ENCODE measurements at places on chromosomes 6 and 20.

GRCh38 chr6:21375151-21376116 lies 218.1 kb upstream of the SOX4 start:
- no peak for DNase-seq

DNA sequence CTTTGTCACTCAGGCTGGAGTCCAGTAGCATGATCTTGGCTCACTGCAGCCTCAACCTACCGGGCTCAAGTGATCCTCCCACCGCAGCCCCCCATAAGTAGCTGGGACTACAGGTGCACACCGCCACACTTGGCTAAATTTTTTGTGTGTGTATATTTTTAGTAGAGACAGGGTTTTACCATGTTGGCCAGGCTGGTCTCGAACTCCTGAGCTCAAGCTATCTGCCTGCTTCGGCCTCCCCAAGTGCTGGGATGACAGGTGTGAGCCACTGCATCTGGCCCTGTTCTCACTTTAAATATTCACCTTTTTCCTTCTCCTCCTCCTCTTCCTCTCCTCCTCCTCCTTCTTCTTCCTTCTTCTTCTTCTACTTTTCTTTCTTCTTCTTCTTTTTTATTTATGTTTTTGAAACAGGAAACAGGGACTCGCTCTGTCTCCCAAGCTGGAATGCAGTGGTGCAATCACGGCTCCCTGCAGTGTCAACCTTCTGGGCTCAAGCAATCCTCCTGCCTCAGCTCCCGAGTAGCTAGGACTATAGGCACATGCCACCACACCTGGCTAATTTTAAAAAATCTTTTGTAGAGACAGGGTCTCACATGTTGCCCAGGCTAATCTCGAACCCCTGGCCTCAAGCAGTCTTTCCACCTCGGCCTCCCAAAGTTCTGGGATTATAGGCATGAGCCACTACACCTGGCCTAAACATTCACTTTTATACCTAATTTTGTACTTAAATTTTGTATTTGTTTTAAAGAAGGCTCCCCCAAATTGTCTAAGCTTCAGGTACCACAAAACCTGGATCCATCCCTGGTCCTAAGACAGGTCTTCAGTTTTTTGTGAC lies 47.2 kb upstream of the NCOA3 start:
- no peak for DNase-seq

DNA sequence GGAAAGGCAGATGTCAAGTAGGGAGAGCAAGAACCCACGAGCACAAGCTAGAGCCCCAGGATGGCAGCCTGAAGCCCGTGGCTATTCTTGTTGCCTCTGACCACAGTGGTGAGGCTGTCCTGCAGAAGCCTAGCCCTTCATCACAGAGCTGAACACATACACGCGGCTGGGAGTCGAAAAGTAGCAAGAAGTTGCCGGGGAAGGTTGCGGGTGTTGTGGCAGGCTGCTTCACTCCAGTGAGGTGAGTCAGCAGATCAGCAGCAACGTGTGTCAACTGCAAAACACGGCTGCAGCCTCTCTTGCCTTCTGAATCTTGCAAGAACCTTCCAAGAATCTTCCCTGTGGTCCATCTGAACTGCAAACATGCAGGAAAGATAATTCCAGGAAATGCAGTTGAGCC lies 10.6 kb upstream of the STX16 start:
- DNase-seq: no peak

GRCh38 chr6:110561696-110562095 lies 85.3 kb upstream of the SLC22A16 start:
- DNase-seq: no peak

GRCh38 chr6:2651536-2651935 lies 99.2 kb downstream of the MYLK4 start:
- DNase-seq: no peak

DNA sequence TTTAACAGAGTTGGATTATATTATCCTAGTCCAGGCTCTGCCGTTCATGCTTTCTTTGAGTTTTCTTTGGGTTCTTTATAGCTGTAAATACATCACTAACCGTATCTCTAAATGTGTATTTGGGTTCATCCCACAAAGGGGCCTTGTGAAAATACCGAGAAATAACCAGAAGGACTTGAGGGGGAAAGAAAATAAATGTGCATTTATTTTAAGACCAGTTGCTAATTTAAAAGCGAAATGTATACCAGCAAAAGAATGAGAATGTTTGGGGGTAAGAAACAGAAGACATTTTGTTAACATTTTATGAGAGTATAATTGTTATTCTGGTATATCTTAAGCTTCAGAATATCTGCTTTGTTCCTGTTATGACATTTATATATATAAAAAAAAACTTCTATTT lies 38.9 kb downstream of the LRRN4 start:
- DNase-seq: no peak

DNA sequence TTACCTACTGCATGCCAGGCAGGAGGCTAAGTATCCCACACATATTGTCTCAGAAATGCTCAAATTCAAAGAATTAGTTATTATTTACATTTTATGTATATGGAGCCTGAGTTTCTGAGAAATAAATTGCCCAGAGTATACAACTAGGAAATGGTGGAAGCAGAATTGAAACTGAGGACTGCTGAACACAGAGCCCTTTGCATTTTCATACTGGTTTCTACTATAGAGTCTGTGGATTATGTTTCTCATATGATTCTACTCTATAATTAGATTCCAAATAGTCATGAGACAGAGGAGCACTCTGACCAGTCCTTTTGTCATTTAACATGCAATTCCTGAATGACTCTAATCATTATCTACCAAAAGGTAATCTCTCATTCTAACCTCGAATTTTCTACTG lies 254.3 kb downstream of the LMBRD1 start:
- DNase-seq: no peak

DNA sequence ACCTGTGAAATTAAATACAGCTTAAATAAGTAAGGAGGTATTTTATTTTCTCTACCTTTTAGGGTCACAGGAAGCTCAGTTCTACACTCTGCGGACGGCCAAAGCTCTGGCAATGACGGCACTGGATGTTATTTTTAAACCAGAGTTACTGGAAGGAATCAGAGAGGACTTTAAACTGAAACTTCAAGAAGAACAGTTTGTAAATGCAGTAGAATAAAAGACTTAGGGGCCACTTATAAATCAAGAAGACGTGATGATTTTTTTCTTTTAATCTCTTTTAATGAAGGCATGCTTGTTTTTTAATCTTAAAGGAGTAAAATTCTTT lies 16.2 kb downstream of the PM20D2 start:
- no peak for DNase-seq

Data from amygdala (tissue), 56 donors.